ENCODE measurements at places on chromosomes 11 and 22.
A peak's percentile ranks its signal among the peaks of the same experiment; 100 is the strongest.

GRCh38 chr11:1042626-1043562, 6.4 kb upstream of the MUC6 start:
- ATAC-seq: no peak

- no peak for ATAC-seq
Measured at GRCh38 chr11:134497586-134497985, 85.5 kb upstream of the B3GAT1 start.

- no peak for ATAC-seq
Measured at GRCh38 chr11:110490886-110491285, 61.1 kb downstream of the FDX1 start.

GRCh38 chr11:112113539-112114457, 27.1 kb downstream of the SDHD start:
- ATAC-seq: peak; percentile 90

GRCh38 chr11:75151346-75152047, 590 bp downstream of the SLCO2B1 start:
- ATAC-seq: no peak

- no peak for ATAC-seq
Measured at GRCh38 chr22:46083383-46084350, 66.7 kb upstream of the PPARA start.

DNA sequence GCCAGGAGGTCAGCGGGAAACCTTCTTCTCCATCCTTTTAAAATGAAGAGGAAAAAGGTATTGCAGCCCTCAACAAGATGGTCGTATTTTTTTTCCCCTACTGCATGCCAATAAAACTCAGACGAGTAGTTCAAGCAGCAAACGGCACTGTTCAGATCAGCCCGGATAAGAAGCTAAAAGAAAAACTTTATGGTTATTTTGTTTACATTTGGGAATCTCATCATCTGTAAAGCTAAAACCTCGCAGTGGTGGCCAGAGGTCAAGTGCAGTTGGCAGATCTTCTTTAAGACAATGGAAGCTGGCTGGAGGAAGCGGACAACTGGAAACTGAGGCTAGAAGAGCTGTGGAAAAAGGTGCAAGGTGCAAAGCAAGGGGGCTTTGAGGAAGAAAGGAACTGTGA, 31.0 kb upstream of the CHRM4 start:
- ATAC-seq: no peak

GRCh38 chr11:126415669-126416420, 60.4 kb downstream of the ST3GAL4 start:
- no peak for ATAC-seq

- ATAC-seq: no peak
Measured at GRCh38 chr22:48890693-48891554, 936.7 kb downstream of the BRD1 start.

DNA sequence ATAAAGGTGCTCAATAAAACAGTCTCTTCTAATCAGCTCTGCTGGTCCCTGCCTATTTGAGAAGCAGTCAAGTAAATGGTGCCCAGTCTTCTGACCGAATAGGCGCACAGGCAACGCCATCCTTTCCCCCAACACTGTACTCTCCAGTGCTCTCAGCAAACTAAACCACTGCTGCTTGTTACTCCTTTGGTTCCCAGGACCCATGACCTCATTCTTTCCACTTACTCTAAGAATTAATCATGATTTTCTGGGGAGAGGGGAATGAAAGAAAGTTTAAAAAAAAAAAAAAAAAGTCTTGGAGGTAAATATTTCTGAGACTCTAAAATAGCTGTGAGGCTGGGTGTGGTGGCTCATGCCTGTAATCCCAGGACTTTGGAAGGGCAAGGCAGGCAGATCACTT, 63.7 kb downstream of the SGSM3 start:
- no peak for ATAC-seq

DNA sequence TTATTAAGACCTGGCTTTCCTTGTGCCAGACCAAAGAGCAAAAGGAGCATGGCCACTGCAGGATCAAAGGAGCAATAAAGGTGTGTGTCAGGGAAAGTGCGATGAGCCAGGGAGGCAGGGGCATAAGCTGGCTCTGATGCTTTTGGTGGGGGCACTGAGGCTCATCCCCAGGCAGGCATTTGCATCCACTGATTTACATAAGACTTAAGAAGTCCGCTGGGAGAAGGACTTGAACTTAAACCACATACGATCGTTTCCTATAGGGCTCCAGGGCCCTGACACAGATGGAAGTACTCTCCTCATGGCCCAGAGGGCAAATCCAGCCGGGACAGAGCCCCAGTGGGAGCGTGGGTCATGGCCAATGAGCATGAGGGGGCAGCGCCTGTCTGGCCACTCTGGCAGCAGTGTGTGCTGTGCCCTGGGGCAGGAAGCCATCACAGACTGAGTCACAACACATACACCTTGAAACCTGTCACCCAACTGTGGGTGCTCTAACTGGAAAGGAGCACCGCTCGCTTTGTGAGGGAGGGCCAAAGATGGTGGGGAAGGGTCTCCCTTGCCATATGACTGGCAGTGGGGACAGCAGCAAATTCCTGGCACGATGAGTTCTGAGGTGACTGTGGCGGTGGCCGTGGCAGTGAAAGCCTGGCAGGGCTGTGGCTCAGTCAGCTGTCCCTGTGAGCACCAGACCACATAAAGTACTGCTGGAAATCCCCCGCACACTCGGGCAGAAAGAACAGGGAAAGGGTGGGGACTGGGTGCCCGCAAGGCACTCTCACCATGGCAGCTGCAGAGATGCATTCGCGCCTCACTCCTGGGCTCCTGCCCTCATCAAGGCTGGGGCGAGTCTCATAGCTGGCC, 79.4 kb upstream of the LMO1 start:
- ATAC-seq: 0 out of 3 replicates have a peak, but pooled peaks have one; percentile 21

DNA sequence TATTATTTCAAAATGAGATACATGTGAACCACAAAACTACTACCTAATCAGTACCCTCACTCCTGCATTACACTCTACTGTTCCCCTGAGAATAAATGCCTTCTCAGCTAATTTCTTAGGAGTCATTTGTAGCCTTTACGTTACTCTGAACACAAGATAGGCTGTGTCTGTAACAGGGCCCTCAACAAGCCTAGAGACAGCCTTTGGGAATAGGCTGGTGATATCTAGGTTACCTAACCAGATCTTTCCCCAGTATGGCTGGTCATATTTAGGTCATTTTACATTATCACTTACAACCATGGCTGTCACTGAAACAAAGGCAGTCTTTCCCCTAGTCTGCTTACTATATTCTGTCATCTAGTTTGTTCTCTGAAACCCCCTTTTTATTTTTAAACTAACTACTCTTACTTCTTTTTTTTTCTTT, 14.2 kb downstream of the ATM start:
- ATAC-seq: no peak

DNA sequence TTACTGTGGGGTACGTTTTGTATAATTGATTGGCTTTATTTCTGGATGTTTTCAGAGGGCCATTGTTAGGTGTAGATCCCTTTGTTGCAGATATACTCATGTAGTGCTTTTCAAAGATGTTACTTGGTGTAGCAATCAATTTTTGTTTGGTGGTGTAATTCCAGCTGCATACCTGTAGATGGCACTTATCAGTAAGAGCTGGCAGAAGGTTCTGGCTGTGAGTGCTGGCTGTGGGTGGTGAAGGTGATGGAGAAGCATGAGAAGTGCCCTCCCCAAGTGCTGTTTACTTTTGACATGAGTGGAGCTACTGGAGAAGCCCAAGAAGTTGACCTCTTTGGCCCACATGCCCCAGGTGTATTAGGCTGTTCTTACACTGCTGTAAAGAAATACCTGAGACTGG, 1074.9 kb downstream of the FAM181B start:
- no peak for ATAC-seq

- ATAC-seq: no peak
Measured at GRCh38 chr22:46590334-46590733, 29.9 kb upstream of the GRAMD4 start.

DNA sequence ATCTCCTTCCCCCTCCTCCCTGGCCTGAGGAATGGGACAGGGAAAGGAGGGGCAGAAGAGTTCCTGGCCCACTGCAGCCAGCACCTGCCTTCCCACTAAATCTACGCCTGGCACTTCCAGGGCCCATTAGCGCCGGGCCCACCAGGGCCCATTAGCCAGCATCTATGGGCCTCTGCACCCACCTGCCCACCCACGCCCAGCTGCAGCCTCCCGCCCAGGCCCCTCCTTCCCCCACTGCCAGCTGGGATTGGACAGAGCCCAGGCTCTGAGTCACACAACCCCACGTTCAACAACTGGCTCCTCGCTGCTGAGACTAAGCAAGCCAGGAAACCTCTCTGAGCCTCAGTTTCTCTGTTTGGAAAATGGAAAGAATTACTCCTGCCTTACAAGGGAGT, 48.7 kb downstream of the CYTH4 start:
- peak; percentile 33 for ATAC-seq

- ATAC-seq: no peak
Measured at GRCh38 chr11:108975026-108975425, 310.2 kb downstream of the DDX10 start.

- ATAC-seq: no peak
Measured at GRCh38 chr11:96075532-96075959, 151.6 kb upstream of the MTMR2 start.

GRCh38 chr11:5865826-5866225, 8.3 kb upstream of the OR52E8 start:
- ATAC-seq: no peak

DNA sequence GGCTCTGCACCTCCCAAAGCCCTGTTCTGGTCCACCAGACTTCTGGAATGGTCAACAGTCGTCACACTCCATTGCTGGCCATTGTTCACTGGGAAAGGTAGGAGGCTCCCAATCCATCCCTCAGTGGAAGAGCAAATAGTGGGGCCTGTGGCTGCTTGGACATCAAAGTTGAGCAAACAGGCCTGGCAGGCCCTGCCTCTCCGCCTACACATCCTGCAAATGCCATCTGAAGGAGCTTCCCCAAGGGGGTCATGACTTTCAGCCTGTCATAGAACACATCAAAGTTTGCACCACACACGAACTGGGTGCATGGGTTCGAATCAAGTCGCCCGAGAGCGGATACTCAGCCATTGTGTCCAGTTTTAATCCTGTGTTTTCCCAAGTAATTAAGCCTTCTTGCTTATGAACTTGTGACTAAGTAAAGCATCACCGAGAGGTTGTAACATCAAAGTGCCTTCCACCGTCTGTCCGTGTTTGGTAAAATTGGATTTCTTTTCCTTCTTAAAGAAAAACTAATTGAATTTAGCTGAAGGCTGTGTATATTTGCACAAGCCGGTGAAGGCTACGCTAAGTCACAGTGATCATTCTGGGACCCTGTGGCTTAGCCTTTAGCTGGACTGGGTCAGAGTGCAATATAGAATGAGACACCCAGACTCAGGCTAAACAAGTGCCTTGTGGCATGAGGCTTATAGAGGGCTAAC, 36.1 kb downstream of the CLPB start:
- no peak for ATAC-seq

DNA sequence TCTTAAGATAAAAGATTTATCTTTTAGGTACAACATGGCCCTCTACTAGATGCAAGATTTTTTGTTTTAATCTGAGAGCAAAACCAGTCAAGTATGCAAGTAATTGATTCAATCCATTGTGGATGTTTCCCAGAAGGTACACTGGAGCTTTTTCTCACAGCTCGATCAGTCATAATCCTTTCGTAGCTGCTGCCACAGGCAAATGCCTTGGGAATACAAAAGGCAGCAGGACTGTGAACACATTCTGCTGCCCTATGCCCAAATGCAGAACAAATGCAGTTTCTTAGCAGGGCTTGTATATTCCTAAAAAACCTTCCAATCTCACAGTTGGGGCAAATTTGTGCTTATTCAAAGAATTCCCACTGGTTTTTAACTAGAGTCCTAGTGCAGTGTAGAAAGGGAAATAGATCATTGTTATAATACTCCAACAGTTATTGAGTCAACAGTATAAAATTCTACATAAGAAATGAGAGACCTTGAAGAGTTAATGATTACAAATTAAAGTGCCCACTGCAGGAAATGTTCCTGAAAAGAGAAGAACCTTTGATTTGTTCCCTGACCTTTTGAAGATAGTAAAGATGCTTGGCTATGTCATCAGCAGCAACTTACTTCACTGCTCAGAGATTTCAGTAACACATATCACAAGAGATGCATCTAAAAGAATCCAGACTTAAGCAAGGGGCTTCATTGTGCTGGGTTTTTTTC, 14.1 kb downstream of the LPXN start:
- ATAC-seq: no peak

DNA sequence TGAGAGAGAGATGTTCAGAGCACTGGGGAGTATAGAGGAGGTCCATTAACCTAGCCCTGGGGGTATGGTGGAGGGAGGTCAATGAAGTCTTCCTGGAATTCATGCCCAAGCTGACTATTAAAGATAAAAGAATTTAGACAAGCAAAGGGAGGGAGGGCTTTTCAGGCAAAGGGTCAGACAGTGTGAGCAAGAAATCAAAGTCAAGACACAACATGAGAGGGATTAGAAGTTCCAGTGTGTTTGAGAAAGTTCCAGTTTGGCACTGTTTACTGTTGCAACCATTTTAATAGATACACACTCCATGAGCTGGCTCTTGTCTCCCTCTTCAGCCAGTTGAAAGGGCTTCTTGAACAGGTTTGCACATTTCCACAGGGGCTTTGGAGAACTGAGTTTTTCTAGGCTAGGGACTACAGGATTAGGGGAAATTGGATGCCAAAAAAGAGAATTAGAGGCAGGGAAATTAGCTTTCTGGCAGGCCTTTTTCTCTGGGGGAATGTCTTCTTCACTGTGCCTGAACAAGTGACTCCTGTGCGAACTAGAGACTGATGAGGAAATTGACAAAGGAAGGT, 14.7 kb upstream of the NNMT start:
- no peak for ATAC-seq

GRCh38 chr22:48918585-48919186, 909.0 kb downstream of the BRD1 start:
- no peak for ATAC-seq
